Activated CD4-positive, CD25-positive, alpha-beta regulatory T cell treated with anti-CD3 and anti-CD28 coated beads, Interleukin-2, amount 50 U/mL, for 16 hours (primary cell): ENCODE measurements at places on chromosomes 16 and 17.

- DNase-seq, result no peak
These were observed 119.6 kb upstream of the CNTNAP4 start for GRCh38 chr16:76157629-76158028.

DNA sequence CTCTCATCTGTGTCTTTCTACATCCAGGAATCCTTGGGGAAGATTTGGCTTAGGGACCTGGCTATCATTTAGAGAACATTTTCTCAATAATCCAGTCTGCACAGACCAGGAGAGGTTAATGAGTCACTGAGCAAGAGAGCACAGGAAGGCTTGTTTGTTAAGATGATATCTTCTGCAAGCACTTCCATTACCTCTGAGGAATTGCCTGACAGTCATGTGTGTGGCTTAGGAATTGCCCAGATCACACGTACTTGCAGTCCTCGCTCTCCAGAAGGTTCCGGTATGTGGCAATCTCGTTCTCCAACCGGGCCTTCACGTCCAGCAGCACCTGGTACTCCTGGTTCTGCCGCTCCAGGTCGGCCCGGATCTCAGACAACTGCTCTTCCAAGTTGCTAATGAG is 3.3 kb downstream of the KRT37 start:
- no peak for DNase-seq

DNA sequence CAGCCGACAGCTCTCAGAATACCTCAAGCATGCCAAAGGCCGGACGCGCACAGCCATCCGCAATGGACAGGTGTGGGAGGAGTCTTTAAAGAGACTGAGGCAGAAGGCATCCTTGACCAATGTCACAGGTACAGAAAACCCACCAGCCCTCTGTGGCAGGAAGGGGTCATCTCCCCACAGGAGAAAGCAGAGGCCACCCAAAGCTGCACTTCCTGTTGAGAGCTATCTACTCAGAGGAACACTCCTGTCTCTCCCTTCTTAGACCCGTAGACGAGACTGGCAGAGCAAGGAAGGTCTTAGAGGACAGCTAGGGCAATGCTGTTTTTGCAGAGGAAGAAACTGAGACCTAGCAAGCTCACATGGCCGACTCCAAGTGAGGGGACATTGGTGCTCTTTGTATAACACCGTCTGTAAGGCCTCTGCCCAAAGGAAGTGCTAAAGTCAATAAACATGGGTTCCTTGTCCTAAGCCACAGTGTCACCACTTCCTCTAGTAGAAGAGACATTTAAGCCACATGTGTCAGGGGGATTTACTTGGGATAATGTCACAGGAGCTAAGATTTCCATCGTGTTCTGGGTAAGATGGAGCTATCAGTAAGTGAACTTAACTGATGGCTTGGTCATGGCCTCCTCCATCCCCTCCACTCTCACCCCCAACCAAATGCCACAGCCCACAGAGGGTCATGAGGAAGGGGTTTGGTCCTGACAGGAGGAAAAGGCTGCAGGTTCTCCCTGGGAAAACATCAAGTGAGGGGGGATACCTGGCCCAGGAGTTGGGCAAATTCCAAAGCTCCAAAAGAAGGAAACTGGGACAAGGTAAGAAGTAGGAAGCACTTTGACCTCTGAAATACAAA is 9.4 kb downstream of the LPO start:
- DNase-seq, result no peak

DNA sequence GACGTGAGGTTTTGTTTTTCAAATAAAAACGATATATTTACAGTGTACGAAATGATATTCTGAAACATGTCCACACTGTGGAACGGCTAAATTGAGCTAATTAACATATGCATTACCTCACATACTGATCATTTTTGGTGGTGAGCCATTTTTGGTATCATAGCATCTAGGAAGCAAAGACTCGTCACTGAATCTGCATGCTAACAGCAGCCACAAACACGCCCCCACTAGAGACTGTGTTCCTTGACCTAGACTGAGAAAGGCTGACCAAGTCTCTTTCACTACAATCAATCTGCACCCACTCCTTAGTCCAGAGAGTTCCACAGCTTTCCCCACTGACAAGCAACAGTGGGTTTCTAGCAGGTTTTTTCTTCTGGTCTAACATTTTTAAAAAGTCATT is 29.5 kb downstream of the NPLOC4 start:
- DNase-seq, result no peak

GRCh38 chr17:50274142-50274896 is at the start of gene TMEM92:
Gene TMEM92 (plus strand): TSS chr17:50274466. CDS start chr17:50274502, 36 bp downstream.
- no peak for DNase-seq

DNA sequence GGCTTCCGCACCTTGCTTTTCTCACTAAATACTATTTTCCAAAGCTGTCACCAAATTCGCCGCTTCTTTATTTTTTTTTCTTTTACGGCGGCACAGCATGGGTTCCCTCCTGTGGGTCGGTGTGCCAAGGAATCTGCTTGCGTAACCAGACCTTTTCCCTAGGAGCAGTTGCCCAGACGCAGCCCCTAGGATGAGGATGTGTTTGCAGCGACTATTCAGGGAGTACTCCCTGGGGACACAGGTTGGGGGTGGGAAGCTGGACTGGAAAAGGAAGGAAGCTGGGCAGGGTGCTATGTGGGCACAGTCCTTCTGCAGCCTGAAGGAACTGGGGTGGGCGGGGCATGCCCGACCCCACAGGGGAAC is 49.0 kb upstream of the ZCCHC14 start:
- no peak for DNase-seq

DNA sequence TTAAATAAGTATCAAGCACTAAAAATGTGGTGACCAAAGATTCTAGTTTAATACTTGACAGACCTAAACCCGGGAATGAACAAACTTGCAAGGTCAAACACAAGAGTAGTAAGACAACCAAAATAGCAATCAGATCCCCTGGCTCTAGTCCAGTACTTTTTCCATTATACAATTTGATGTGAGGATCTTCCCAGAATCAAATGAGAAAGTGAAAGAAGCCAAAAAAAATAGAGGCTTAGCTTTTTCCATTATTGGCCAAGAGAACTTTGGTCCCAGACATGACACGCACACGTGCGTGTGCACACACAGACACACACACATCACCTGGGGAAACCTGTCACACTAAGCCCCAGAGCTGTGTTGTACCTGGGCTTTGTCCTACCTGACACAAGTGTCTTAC is 300.6 kb upstream of the CDH5 start:
- no peak for DNase-seq

DNA sequence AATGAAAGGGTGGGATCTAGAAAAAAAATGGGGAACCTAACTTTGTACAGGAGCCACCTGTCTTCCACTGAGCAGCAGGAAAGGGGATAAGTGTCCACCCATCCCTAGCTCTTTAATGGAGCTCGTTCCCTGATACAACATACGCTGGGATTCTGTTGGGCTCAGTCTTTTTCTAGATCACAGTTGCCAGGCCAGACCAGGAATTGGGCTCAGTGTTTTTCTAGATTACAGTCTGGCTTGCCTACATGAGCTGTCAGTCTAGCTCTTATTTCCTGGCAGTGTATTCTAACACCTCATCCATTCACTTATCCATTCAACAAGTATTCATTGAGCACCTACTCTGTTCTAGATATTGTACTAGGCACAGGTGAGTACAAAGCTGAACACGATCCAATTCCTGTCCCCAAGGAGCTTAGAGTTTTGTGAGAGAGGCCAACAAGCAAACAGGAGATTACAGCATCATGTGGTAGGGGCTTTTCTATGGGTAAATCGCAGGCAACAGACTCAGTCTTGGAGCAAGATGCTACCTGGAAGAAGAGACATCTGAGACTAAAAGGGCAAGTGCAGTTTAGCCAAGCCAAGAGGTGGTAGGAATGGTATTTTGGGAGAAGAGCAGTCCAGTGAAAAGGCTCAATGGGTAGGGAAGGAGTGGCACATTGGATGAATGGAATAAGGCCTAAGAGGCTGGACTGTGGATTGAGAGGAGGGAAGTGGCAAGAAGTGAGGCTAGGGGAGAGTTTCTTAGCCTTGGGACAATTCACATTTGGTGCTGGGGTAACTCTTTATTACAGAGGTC is 138.0 kb upstream of the HS3ST2 start:
- no peak for DNase-seq

GRCh38 chr17:75288770-75289114 is 491 bp downstream of the SLC25A19 start:
- no peak for DNase-seq

DNA sequence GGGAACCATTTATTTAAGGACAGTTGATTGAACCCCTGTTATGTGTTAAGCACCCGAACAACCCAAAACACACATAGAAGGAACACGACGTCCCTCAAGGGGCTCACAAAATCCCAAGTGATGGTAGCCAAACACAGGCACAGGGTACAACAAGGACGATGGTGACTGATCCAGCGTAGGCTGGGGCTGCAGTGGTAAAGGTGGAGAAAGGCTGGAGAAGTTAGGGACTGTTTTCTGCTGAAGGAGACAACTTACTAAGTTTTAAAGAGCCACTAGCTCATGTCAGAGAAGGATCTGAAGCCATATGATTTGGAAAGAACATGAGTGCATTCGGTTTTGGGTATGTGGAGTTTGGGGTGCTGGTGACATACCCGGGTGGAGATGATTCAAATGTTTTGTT is 229.6 kb upstream of the TNRC6C start:
- DNase-seq, result no peak

DNA sequence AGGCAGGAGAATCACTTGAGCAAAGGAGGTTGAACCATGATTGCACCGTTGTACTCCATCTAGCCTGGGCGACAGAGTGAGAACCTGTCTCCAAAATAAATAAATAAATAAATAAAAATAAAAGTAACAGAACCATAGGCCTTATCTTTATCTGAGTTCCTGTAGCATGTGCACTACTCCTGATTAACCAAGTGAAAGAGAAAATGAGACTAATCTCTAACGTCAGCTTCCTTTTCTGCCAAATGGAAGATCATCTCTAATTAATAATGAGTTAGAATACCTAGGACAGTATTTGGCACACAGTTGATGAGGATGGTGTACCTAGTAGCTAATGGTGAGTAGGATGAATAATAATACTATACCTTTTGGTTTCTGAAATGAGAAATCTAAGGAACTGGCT is 520.4 kb downstream of the WWOX start:
- DNase-seq, result no peak

GRCh38 chr17:17408236-17408794 is 68.5 kb upstream of the MED9 start:
- DNase-seq, result no peak

GRCh38 chr17:31314782-31315100 is 887 bp upstream of the EVI2B start:
- DNase-seq, result no peak

DNA sequence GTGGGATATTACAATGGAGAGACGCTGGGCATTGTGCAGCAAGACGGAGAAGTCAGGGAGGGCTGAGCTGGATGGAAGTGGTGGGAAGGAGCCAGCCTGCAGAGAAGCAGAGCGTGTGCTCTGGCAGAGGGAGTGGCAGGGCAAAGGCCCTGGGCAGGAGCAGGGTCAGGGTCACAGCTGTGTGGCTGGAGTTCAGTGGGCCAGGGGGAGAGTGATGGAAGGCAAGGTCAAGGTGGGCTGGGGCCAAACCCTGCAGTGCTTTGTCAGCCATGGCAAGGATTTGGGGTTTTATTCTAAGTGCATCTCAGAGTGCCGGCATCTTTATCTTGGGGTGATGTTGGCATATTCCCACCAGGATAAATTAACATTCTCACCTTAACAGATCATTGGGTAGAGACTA is 31.9 kb upstream of the C16orf78 start:
- no peak for DNase-seq

GRCh38 chr16:4507588-4508345 is 30.8 kb downstream of the CDIP1 start:
- no peak for DNase-seq

DNA sequence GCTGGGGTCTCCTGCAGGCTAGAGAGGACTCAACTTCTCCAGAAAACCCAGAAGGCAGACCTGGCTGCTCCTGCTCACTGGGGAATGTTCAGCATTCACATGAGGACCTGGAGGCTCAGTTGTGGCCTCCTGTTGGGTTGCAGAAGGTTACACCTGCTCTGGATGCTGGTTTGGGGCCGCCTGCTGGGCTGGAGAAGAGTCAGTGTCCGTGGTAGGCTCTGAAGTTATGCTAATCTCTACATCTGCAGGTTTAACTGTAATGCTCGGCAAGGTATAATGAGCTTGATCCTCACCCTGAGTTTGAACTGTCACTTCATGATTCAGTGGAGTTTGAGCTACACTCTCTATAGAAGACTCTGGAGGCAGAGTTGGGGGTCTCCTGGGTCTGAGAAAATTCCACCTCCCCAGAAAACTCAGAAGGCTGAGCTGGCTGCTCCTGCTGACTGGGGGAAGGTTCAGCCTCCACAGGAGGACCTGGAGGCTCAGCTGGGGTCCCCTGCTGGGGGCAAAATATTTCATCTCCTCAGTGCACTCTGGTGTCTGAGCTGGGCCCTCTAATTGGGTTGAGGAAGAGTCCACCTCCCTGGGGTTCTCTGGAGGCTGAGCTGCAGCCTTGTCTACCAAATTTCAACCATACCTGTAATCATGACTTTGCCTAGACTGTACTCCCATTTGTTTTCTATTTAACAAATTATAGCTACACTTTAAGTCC is 23.5 kb downstream of the RDM1 start:
- no peak for DNase-seq

DNA sequence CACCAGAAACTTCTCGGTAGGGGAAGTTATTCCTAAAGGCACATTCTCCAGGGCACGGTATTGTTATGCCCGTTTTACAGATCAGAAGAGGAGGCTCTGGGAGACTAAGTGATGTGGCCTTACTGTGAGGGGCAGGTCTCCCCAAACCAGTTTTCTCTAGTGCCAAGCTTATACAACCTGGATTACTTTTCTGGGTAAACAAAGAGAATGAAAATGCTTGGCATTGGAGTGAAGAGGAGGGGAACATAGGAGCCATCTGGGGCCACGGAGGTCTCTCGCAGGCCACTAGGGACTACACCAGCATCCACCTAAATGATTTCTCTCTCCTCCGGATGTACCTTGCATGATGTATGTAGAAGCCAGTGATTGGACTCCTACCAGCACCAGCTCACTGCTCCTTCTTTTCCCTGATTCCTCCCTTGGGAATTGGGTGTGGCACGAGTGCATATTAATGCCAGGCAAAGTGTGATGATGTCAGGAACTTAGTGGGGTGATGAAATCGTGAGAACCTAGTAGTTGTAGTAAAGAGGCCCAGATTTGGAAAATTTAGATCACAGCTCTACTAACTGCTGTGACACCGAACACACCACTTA is 674 bp downstream of the TOM1L1 start:
- DNase-seq, result no peak

DNA sequence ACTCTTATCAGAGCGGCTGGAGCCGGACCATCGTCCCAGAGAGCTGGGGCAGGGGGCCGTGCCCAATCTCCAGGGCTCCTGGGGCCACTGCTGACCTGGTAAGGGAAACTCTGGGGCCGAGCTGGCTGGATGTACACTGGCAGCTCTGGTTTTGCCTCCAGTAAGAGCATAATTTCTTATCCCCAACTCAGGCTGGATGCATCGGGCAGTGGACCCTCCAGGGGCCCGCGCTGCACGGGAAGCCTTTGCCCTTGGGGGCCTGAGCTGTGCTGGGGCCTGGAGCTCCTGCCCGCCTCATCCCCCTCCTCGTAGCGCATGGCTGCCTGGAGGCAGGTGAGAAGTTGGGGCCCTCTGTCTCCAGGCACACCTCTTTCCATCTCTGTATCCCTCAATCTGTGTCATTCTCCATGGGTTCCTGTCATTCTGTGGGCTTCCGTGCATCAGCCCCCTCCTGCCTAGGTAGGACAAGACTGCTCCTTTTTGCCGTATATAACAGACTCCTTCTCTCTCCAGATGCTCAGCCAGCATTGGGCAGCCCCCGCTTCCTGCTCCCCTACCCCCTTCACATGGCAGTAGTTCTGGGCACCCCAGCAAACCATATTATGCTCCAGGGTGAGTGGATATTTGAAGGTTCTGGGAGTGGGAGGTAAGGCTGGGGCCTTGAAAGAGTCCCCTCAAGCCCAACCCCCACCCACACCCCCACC is 9.4 kb upstream of the TMEM88 start:
- no peak for DNase-seq

- DNase-seq, result no peak
These were observed 69.4 kb upstream of the NKD1 start for GRCh38 chr16:50478773-50479149.
